A549 treated with CORT108297 at 1 μM for 4 hours (cell line): ENCODE measurements at places on chromosomes 11 and 22. TPM values are rescaled to one million over a fixed set of nuclear protein-coding genes. Genes with fewer than 3 reads are reported as not detected.

Gene NAALADL1
- 0.03 TPM in 1 of 5 replicates, not detected in the others for total RNA-seq

Gene TMEM191B
- total RNA-seq, result 1.1 to 2.2 TPM (median 1.4 TPM) in 5 replicates

Gene GLYATL1
- total RNA-seq, result 0.15 TPM in 1 of 5 replicates, not detected in the others

Gene RASD2
- total RNA-seq, result 0.74 to 1.3 TPM (median 1.2 TPM) in 5 replicates

Gene CNIH2
- 1.6 to 2.5 TPM (median 2.4 TPM) in 5 replicates for total RNA-seq

Gene RAB3IL1
- 11.9 to 14.9 TPM (median 14.1 TPM) in 5 replicates for total RNA-seq

Gene RIMBP3C
- total RNA-seq, result 0.13 to 0.23 TPM (median 0.18 TPM) in 5 replicates

Gene ARHGEF17
- 8.4 to 13.9 TPM (median 13.6 TPM) in 5 replicates for total RNA-seq

Gene RNF26
- 29.4 to 41.1 TPM (median 37.7 TPM) in 5 replicates for total RNA-seq

Gene CD6
- total RNA-seq, result 0.07 to 0.20 TPM (median 0.15 TPM) in 5 replicates

Gene KCTD14
- total RNA-seq, result 1.8 to 2.0 TPM (median 2.0 TPM) in 5 replicates

Gene OR10D3
- not detected in 5 replicates for total RNA-seq

Gene ARHGEF12
- total RNA-seq, result 11.5 to 17.1 TPM (median 15.4 TPM) in 5 replicates

Gene EMID1
- 0.16 to 0.65 TPM (median 0.33 TPM) in 5 replicates for total RNA-seq

Gene OR6A2
- total RNA-seq, result not detected in 5 replicates

Gene RTCB
- 76.7 to 87.1 TPM (median 79.1 TPM) in 5 replicates for total RNA-seq

Gene TEX12
- total RNA-seq, result 0.17 TPM in 1 of 5 replicates, not detected in the others

Gene FAM181B
- 0.02 to 0.10 TPM (median 0.04 TPM) in 4 of 5 replicates, not detected in the other for total RNA-seq

Gene NRGN
- total RNA-seq, result 6.3 to 11.9 TPM (median 11.1 TPM) in 5 replicates

Gene KCNQ1OT1
- 0.03 to 0.06 TPM (median 0.05 TPM) in 5 replicates for total RNA-seq

Gene PHOX2A
- not detected in 5 replicates for total RNA-seq

Gene GAL
- 10.1 to 25.6 TPM (median 18.0 TPM) in 5 replicates for total RNA-seq

Gene SCGB1D2
- 0.30 TPM in 1 of 5 replicates, not detected in the others for total RNA-seq

Gene MUC2
- total RNA-seq, result 0.14 to 0.97 TPM (median 0.27 TPM) in 5 replicates

Gene ANO3
- total RNA-seq, result 0.01 to 0.14 TPM (median 0.02 TPM) in 4 of 5 replicates, not detected in the other
